ENCODE measurements at places on chromosomes 5 and 9.

DNA sequence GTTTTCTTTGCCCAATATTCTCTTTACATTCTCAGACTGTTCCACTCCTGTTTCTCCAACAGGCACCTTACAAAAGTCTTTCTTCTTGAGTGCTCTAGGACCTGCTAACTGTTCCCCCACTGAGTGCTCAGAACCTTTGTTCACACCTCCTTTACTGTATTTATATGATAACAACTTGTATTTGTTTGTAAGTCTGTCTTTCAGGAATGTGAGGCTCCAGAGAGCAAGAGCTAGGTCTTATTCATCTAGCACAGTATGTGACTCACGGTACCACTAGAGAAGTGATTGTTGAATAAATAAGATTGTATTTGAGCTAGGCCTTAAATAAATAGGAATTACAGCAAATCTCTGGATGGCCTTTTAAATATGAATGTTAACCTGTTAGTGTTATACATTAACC lies 42.5 kb upstream of the MYOT start:
- DNase-seq, result no peak

- DNase-seq, result no peak
Measured at GRCh38 chr9:125446561-125447094, 185.0 kb downstream of the GAPVD1 start.

DNA sequence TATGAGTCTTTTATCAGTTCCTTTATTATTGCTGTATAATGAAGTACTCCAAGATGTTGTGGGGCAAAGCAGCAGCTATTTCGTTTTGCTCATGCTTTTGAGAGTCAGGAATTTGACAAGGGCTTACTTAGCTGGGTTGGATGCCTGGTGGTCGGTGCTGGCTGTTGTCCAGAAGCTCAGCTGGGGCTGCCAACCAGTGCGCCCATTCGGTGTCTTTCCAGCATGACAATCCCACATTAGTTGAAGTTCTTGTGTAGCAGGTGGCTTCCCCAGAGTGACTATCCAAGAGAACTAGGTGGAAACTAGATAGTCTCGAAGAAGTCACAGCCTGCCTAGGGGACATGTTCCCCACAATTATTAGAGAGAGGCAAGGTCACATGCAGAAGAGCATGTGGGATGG lies 3.4 kb upstream of the FLT4 start:
- no peak for DNase-seq

GRCh38 chr9:72925891-72926290 lies 27.0 kb downstream of the ALDH1A1 start:
- DNase-seq, result no peak

GRCh38 chr5:116442931-116443551 lies 131.6 kb downstream of the SEMA6A start:
- no peak for DNase-seq

DNA sequence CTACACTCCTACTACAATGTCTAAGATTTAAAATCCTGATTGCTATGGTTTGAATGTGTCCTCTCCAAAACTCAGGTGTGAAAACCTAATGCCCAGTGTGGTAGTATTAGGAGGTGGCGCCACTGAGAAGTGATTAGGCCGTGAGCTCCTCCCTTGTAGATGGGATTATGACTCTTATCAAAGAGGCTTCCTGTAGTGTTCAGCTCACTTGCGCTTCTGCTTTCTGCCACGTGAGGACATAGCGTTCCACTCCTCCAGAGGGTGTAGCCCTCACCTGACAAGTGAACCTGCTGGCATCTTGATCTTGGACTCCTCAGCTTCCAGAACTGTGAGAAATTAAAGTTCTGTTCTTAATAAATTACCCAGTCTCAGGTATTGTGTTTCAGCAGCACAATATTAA lies 33.0 kb upstream of the WHRN start:
- no peak for DNase-seq

GRCh38 chr9:131740898-131741297 lies 1.0 kb upstream of the RAPGEF1 start:
- DNase-seq, result no peak

DNA sequence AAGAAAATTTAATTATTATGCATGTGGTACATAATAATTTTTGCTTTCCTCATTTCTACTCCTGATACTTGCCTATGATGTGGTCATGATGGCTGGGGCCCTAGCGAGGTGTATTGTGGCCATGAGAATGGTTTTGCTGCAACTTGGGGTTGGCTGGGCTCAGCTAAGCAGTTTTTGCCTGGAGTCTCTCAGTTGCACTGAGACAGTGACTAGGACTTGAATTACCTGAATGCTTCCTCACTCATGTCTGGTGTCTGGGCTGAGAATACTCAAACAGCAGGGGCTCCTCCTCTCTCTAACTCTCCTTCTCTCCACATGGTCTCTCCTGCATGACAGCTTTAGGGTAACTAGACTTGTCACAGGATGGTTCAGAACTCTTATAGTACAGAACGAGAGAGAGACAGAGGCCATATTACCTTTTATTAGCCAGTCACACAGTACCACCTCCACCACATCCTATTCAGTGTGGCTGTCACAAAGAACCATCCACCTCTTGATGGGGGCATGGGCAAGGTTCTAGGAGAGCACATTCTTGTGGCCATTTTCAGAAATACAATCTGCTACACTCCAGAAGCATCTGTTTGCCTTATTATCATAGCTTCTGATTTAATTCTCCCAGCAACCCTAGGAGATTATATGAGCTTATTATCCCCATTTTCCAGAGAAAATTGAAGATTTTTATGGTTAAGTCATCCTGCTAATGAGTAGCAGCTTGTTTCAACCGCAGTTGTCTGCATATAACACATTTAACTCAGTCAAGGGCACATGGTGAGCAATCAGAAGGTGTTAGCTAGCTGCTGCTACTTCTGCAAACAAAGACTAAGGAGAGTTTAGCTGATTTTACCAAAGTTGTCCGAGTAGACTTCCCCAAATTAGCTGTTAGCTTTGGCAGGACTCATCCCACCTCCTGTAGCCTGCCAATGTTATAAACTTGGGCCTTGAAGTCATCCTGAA lies 245.1 kb downstream of the DOCK8 start:
- DNase-seq, result no peak

GRCh38 chr9:118527261-118527660 lies 823.1 kb downstream of the TLR4 start:
- DNase-seq, result no peak

- no peak for DNase-seq
Measured at GRCh38 chr9:135498381-135499126, 1.9 kb upstream of the MRPS2 start.

DNA sequence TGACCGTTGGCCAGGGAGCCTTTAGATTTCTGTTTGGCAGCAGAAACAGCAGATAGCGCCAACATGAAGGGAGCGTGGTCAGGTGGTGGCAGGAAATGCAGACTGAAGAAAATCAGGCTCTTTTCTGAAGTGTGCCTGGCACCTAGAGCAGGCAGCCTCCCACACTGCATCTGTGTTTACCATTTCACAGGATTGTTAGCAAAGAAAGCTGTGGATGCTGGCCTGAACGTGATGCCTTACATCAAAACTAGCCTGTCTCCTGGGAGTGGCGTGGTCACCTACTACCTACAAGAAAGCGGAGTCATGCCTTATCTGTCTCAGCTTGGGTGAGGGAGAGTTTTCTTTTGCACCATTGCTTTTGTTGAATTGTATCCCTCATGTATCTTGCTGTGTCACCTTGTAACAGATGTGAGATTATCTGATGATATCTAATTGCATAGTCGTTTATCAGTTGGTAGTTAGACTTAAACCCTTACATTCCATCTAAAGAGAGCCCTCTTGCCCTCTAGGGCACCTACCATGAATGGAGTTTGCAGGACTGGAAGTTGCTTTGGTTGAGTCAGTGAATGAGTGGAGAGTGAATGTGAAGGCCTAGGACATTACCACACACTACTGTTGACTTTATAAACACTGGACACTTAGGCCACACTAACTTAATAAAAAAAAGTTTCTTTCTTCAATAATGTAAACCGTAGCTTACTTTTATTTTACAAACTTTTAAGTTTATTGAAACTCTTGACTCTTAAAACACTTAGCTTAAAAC lies 42.8 kb downstream of the ACO1 start:
- DNase-seq, result no peak

DNA sequence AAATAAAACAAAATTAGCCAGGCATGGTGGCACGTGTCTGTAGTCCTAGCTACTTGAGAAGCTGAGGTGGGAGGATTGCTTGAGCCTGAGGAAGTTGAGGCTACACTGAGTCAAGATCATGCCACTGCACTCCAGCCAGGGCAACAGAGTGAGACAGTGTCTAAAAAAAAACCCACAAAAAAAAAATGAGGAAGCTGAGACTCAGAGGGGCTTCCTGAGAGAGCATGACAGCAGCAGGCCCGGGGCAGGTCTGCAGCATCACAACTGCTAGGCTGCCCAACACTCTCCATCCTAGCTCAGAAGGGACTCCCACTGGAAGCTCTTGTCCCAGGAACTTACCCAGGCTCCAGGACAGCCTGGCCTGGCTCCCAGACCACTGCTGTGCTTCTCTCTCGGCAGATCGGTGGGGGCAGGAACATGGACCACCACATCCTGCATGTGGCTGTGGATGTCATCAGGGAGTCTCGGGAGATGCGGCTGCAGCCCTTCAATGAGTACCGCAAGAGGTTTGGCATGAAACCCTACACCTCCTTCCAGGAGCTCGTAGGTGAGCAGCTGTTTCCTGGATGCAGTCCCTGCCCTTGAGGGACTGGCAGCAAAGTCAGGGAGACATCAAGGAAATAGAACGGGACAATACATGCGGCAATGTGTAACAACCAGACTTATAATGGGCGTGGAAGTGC lies 19.1 kb downstream of the PTGS1 start:
- DNase-seq, result no peak

- no peak for DNase-seq
Measured at GRCh38 chr9:136695955-136696354, 8.7 kb upstream of the AGPAT2 start.

DNA sequence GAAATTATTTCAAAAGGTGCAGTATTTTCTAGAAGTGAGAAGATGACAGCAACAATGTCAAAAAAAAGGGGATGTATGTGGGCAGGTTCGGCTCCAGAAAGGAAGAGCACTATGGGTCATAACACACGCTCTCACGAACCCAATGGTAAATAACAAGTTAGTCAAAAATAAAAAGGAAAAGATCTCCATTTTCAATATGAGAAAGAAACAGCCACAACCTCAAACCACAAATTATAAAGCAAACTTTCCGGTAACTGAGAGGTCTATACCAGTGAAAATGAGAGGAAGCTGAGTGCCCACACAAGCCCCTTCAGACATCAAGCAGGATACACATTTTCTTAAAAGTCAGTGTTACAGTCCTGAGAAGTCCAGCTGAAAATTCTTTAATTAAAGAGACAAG lies 398.5 kb upstream of the RPS23 start:
- DNase-seq, result no peak

- DNase-seq, result no peak
Measured at GRCh38 chr5:142181096-142181495, 72.5 kb downstream of the NDFIP1 start.

DNA sequence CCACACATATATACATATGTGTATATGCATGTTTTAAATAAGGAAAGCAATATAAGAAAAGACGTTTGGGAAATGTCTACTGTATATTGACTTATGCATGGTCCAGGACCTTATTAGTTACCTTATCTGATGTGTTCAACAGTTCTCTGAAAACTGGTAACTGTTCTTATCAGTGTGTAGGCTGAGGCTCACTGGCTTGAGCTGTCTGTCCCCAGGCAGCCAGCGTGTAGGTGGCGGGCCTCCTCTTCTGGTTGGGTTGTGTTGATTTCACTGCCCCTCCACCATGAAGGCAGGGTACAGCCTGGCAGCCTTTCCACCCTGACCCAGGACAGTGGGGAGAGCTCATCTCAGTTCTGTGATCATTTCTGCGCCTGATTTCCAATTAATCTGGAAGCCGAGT lies 38.7 kb upstream of the SEMA4D start:
- no peak for DNase-seq

GRCh38 chr5:9617739-9618504 lies 12.2 kb downstream of the TAS2R1 start:
- DNase-seq, result no peak

GRCh38 chr9:82457298-82457697 lies 468.7 kb downstream of the SPATA31D1 start:
- no peak for DNase-seq

DNA sequence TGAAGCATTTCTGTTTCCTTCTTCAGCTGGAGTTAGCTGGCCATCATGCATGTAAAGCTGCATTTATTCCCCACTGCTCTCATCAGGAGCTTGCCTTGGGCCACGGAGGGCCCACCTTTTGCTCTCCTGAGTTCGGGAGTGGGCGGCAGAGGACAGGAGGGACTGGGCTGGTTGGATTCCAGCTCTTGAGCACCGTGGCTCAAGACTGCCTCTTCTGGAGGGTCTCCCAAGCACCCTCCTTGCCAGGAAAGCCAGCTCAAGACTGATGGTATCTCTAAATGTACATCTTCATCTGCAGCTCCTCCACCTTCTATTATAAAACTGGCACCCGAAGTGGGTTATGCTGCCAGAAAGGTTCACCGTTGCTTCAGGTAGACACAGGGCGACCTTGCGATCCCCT lies 399.6 kb upstream of the IRX1 start:
- no peak for DNase-seq

DNA sequence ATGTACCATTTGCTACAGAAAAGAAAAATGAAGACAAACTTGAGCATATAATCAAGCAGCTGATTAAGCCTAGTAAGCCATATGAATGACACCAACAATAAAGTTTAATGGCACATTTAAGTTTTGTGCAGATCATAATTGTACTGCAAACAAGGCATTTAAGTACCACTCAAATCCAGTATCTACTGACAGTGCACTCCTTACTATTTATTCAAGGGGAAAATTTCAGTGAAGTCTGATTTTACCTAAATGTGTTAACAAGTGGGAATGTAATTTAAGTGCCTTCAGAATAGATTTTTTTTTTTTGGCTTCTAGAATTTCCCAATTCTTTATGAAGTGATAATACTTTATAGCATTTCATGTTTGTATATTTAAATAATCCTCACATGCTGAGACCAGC lies 341.0 kb upstream of the POU5F2 start:
- DNase-seq, result no peak

- no peak for DNase-seq
Measured at GRCh38 chr5:55438998-55439397, 95.8 kb downstream of the PLPP1 start.

GRCh38 chr5:170353011-170353761 lies 36.0 kb downstream of the KCNMB1 start:
- no peak for DNase-seq

- DNase-seq, result no peak
Measured at GRCh38 chr5:140468188-140468587, 66.6 kb downstream of the ANKHD1 start.

DNA sequence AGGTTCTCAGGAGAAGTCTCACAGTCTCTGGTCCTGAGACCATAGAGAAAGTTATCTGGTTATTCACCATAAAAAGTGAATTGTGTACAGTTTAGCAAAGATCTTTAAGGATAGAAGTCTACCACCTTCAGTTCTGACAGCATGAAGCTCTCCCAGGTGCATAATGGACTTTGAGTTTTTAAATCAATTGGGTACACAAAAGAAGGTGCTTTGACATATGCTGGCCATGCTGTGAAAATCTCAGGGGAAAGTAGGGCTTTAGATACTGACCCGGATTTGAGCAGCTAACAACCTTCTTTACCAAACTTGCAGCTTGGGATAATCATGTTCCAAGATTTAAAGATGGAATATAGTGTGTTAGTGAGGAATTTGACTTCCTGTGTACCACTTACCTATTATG lies 264.2 kb downstream of the ZSWIM6 start:
- DNase-seq, result no peak
